ENCODE measurements at places on chromosomes 11 and 22.

DNA sequence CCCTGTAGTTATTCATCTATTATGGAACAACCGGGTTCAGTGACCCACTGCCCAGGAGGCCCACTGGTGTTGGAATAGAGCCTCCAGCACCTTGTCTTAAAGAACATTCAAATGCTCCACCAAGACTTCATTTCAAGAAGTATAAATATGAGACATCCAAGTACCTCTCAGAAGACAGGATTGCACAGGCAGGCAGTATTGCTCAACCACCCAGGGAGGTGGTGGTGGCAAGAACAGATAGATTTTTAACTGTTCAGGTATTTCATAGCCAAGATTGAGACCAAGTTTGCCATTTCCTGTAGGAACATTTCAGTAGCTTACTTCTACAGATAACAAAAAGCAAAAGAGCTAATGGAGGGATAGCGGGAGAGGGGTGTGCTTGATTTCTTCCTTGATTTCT lies 78.7 kb downstream of the COMMD9 start:
- no peak for DNase-seq

DNA sequence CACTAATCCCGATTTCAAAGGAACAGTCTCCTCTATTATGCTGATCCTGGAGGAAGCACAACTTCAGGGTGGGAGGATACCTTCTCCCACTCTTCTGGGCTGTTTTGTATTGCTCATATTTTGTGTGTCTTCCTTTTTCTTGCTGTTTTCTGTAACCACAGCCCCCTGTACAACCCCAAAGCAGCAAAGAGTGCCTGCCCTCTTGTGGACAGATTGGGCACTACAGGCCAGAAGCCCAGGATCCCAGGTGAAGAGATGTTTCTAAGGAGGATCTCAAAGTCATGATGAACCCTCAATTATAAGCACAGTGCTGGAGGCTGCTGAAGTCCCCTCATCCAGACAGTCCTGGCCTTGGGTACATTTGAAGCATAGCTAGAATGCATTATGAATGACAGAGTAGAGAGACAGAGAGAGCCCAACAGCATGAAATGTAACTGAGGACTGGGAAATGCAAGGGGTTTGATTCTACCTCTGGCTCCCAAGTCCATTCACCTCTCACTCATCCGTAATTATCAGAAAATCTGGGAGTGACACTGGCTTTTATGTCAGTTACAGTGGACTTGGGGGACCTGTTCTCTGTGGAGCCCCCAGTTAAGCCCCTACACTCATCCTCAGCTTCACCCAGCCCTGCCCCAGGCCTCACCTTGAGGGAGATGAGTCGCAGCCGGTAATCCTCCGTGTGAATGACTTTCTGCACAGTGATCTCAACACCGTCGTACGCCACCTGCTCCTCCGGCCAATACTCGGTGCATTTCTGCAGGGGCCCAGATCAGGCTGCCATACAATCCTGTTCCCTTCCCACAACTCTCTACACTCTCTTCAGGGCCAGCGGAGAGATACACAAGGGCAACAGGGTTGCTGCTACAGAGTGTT lies 6.2 kb upstream of the IGSF22 start:
- DNase-seq, result peak; percentile 47

DNA sequence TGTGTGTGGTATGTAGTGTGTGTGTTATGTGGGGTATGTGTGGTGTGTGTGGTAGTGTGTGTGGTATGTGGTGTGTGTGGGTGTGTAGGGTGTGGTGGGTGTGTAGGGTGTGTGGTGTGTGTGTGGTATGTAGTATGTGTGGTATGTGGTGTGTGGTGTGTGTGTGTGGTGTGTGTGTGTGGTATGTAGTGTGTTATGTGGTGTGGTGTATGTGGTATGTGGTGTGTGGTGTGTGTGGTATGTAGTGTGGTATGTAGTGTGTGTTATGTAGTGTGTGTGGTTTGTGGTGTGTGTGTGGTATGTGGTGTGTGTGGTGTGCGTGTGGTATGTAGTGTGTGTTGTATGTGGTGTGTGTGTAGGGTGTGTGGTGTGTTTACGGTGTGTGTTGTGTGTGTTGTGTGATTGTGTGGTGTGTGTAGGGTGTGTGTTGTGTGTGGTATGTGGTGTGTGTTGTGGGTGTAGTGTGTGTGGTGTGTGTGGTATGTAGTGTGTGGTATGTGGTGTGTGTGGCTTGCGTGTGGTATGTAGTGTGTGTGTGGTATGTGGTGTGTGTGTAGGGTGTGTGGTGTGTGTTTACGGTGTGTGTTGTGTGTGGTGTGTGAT lies 4.2 kb upstream of the PPP6R2 start:
- no peak for DNase-seq

- no peak for DNase-seq
These were observed 40.2 kb upstream of the CCDC90B start for GRCh38 chr11:83326326-83326725.

DNA sequence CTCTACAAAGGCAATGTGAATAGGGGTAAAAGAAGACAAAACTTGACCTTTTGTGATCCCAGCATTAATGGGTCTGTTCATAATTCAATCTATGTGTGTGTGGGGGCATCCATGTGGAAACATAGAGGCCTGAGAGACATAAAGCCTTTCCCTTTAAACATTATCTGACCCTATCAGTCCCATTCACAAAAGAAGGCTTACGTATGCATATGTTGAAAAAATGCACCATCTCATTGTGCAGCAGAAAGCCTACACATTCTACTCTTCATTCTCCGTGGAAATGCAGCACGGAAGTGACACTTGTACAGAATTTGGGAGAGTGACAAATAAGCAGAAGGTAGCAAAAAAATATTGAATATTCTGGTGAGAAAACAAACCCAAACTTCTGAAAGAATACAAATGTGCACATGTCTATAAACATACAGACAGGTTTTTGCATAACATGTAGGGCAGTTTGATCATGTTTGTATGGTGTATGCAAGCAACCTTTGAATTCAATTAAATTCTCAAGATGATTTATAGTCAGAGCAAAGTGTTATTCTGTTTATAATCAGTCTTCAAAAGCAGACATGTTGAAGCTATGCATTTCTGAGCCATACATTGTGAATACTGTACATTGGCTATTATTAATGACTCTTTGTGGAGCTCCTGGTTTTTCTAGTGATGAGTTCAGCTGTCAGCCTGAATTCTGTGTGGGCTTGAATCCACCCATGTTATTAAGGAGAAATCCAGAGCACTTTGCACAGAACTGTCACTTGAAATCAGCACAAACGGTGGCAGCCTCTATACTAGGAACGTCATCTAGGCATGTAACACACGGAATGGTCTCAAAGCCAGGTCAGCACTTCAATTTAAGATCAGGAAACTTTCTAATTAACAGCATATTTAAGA lies 236.8 kb downstream of the DCDC1 start:
- no peak for DNase-seq

- DNase-seq, result no peak
These were observed 12.4 kb downstream of the POLR3H start for GRCh38 chr22:41531715-41532477.

- DNase-seq, result no peak
These were observed 39.4 kb upstream of the DDI1 start for GRCh38 chr11:103997082-103997481.

GRCh38 chr11:10459029-10459970 lies 4.2 kb downstream of the AMPD3 start:
- no peak for DNase-seq

DNA sequence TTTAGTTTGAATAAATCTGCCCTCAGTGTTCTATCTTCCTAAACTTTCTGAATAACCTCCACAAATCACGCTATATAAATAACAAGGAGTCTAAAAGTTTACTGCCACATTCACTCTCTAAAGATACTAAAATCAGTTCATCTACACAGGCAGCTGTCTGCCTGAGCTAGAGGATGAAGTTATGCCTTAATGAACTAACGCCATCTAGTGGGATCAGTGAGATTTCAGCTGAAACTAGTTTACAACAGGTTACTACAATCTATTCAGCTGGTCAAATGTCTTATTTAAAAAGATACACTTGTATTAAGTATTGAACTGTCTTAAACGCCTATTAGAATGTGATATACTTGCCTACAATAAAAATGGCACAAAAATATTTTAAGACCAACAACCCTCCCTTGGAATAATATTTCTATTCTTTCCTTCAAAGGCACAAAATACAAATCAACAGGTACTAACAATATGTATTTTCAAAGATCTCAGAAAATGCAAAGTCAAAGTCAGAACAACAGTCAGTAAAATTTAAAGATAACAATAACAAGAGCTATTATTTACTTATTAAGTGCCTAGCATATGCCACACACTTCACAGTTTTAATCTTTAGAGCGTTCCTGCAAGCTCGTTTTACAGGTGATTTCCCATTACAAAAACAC lies 84.1 kb downstream of the LARGE2 start:
- DNase-seq, result peak; percentile 81

GRCh38 chr11:67120881-67121710 lies 2.0 kb downstream of the KDM2A start:
- no peak for DNase-seq

- no peak for DNase-seq
These were observed 229.8 kb downstream of the TBC1D22A start for GRCh38 chr22:46992121-46992731.

- DNase-seq, result no peak
These were observed 211.0 kb downstream of the NAV2 start for GRCh38 chr11:19923626-19924025.

DNA sequence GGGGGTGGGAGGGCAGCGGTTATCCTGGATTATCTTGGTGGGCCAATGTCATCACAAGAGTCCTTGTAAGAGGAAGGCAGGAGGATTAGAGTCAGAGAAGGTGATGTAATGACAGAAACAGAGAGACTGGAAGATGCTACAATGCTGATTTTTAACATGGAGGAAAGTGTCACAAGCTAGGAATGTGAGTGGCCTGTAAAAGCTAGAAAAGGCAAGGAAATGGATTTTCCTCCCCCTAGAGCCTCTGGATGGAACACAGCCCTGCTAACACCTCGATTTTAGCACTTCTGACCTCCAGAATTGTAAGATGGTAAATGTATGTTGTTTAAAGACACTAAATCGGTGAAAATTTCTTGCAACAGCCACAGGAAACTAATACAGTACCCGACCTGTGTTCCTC lies 109.3 kb downstream of the MN1 start:
- DNase-seq, result no peak

DNA sequence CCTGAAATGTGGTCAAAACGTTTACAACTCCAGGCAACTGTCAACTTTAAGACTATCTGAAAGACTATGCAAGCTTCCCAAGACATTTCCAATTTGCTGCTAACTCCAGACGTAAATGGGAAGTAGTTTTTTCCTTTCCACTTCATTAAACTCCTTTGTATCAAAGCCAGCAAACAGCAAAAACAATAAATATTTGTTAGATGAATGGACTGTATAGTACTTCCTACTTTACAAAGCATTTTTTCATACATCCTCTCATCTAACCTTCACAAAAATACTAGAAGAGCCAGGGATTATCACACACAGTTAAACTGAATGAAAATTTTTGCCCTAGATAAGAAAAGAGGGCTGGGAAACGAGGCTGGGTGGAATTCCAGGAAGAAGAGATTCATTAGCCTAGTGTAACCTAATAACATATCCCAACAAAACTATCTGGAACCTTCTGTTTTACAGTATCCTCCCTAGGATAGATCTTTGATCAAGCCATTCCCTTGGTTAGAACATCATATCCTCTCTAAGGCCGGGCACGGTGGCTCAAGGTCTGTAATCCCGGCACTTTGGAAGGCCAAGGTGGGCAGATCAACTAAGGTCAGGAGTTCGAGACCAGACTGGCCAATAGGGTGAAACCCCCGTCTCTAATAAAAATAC lies 10.4 kb downstream of the NUP98 start:
- no peak for DNase-seq

DNA sequence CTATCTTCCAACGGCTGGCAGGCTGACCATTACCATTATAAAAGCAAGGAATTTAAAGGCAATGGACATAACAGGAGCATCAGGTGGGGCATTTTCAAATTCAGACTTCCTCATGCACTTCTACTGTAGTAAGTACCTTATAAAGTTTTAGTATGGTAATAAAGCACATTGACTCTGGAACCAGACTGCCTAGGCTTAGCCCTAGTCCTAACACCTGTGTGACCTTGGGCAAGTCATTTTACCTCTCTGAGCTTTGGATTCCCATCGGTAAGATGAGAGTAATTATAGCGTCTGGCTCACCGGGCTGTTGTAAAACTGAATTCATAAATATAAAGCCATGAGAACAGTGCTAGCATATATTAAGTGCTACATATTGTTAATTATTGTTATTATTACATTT lies 69.2 kb upstream of the OLFML1 start:
- no peak for DNase-seq

DNA sequence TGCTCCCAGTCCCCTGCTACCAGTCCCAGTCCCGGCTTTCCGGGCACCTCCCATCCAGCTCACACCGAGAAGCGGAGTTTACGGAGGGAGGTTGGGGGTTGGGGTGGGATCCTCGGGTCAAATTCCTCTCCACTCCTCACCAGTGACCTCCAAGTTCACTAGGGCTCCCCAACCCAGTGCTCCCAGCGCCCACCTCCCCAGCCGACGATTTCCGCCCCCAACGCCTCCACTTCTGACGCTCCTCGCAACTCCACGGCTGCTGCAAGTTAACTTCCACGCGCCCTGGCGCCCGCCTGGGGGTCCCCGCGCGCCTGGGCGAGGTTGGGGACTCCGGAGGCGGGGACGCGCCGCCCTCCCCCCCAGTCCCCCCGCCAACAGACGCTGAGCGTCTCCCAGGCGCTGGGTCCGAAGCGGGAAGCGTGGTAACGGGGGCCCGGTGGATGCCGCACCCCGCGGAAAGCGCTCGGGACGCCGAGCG lies 526 bp downstream of the TPST2 start:
- peak; percentile 54 for DNase-seq

DNA sequence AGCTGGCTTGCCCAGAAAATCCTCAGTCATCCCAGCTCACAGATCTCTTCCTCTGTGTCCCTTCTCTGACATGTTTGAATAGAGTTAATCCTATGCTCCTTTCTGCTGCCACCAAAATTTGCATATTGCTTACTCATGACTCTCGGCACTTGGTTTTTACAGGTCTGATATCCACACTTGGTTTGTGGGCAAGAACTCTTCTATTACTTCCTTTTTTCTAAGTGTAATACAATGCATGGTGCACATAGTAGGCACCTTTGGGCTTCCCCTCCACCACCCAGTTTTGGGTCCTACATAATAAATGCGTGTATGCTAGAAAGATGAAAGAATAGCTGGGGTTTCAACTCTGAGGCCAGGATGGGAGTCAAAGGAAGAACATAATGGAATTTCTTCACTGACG lies 69.7 kb upstream of the GRK3 start:
- DNase-seq, result peak; percentile 9

GRCh38 chr11:8261921-8262551 lies 1.6 kb downstream of the LMO1 start:
- DNase-seq, result no peak

DNA sequence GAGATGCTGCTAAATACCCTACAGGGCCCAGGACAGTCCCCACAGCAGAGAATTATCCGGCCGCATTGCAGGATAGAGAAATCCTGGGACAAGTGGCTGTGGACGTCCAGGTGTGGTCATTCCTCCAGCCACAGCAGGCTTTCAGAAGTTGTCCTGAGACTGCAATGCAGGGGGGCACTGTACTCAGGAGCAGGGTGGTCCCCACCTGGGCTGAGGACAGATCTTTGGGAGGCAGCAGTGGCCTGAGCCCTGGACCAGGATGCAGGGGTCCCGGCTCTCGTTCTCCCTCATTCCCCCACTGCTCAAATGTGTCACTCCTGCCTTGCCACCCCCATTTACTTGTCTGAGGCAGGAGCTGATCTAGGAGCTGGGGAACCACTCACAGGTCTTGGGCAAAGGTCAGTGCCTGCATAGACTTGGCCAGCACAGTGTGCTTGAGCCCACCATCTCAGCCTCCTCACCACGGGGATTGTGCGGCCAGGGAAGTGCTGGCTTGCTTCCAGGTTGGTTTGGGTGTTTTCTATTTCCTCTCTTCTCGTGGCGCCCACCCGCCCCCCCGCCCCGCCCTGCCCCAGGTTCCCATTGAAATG lies 15.3 kb downstream of the LINC01488 start:
- DNase-seq, result no peak

Data from neural progenitor cell (in vitro differentiated cells).